NCI-H1105 (cell line): ENCODE measurements at places on chromosomes 12 and 14.

DNA sequence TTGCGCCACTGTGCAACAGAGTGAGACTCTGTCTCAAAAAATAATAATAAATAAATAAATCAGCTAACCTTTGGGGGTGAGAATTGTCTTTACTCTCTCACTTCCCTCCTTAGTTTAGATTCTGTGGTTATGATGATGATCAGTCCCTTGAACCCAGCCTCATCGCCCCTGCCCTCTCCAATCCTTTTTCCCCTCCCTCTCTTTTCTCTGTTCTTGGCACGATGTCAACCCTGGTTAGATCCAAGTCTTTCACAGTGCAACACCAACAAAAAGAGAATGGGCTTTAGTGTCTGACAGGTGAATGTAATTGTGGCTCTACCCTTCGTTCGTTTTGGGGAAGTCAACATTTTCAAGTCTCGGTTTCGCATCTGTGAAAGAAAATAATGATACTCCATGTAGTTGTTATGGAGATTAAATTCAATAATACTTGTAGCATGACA lies 59.0 kb downstream of the NTN4 start:
- no peak for DNase-seq

DNA sequence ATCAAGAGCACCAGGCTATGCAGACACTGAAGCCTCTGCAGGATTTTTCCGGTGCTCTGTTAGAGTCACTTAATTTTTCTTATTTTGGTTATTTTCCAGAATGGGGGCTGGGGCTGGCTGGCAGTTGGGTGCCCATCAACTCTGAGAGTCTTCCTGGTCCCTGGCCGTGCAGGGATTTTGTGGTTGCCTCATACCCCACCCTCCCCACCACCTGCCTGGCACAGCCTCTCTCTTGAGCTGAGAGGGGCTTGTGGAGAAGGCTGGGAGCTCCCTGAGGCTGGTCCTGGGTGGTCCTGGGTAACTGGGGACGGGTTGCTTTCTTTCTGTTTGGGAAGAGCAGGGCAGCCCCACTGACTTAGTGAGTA lies 23.3 kb downstream of the LRTM2 start:
- DNase-seq: no peak

- DNase-seq: peak; percentile 14
Measured at GRCh38 chr12:34033628-34034296, 11.5 kb downstream of the ALG10 start.

DNA sequence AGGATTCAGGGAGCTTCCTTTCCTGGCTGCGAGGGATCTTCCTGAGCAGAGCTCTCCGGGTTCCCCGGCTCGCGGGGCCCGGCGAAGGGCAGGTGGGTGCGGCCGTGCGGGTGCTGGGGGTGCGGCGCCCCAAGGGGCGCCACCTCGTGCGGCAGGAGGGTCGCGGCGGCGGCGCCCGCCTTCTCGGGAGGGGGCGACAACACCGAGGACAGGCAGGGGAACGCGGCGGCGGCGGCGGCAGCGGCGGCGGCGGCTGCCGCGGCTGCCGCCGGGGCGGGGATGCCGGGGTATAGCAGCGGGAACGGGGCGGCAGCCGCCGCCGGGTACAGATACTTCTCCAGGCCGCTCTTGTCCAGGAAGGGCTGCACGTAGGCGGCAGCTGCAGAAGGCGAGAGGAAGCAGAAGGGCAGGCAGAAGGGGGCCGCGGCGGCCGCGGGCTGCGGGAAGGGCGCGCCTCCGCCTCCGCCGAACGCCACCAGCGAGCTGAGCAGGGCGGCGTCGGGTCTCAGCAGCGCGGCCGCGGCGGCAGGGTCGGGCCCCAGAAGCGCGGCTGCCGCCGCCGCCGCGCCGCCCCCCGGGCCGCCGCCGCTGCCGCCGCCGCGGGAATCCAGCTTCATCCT lies 2.7 kb downstream of the BHLHE41 start:
- DNase-seq: peak; percentile 46

GRCh38 chr12:130714591-130715149 lies 1.4 kb downstream of the RIMBP2 start:
- no peak for DNase-seq

DNA sequence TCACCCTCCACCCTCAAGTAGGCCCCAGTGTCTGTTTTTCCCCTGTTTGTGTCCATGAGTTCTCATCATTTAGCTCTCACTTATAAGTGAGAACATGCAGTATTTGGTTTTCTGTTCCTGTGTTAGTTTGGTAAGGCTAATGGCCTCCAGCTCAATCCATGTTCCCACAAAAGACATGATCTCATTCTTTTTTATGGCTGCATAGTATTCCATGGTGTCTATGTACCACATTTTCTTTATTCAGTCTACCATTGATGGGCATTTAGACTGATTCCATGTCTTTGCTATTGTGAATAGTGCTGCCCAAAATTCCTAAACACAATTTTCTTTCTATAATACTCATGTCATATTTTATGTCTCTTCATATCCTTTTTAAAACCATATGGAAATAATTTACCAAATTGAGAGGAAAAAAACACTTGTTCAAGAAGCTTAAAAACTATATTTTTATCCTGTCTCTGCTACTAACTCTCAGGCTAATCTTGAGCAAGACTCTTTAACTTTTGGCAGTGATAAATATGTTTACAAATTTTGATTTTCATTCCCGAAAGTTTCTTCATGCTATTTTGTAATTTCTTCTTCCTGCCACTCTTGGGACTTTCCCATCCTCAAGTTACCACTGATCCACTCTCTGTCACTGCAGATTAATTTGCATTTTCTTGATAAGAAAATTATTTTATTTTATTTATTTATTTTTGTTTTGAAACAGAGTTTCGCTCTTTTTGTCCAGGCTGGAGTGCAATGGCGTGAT lies 28.0 kb upstream of the OSBPL8 start:
- DNase-seq: no peak

DNA sequence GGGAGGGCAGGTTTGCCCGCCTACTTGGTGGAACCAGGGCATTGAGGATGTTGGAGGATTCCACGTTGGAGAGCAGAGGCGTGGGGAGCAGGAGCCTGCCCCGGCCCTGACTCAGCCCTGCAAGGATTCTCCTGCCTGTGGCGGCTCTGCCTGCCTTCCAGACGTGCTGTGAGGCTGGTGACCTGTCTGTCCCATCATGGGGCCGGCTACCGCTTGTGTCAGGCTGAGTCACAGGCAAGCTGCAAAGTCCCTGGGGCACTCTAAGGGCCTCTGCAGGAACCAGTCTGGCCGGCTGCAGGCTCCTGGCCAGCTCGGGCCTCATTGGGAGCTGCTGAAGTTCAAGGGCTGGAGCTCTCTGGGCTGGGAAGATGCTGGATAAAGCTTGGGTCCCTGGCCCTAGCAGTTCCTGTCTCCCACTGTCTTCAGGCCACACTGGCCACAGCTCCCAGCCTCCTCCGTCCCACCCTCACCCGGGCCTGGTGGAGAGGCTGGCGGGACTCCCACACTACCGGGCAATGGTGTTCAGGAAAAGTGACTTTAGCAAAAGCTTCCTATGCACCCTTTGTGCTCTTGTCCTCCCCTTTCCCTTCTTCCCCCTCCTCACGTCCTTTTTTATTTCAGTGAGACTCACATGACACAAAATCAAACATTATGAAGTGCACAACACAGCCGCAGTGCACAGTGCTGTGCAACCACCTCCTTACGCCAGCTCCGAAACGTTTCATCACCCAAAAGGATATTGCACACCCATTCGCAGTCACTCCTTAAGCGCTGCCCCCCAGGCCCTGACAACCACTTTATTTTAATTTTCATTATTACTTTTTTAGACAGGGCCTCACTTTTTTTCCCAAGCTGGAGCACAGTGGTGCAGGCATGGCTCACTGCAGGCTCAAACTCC lies 22.0 kb upstream of the ULK1 start:
- no peak for DNase-seq

DNA sequence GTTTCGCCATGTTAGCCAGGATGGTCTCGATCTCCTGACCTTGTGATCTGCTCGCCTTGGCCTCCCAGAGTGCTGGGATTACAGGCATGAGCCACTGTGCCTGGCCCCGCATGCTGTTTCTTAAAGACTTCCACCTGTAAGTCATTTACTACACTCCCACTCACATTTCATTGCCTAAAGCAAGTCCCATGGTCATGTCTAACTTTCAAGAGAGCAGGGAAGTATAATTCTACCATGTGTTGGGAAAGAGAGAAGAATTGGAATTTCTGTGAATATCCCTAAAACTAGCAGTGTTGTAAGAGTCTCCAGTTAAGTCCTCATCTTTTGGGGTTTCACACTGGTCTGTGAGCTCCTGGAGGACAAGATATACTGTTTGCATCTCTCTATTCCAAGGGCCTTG lies 139.7 kb downstream of the EMP1 start:
- DNase-seq: no peak

- DNase-seq: no peak
Measured at GRCh38 chr14:94113908-94114588, 3.5 kb downstream of the IFI27 start.

- no peak for DNase-seq
Measured at GRCh38 chr12:123094349-123095077, 56.4 kb downstream of the PITPNM2 start.

GRCh38 chr12:5305425-5305824 lies 126.5 kb upstream of the NTF3 start:
- no peak for DNase-seq

DNA sequence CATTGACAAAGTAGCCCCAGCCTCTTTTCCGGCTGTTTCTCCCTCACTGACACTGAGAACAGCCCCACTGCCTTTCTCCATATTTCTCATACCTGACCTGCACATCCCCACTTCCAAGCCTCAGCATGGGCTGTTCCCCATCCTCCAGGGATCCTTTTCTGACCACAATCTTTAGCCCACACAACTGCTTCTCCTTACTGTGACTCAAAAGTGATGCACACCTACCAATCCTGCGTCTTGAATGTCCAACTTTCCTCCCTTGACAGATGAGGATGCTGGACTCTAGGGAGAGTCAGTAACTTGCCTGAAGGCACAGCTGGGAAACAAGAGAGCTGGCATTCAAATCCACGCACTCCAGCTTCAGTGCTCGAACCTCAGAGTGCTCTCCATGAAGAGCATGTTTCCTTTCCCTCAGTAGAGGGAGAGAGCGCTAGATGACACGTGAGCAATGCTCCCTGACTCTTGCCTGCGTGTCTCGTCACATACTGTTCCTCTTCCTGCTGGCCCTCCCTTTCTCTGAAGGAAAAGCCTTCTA lies 75.6 kb downstream of the NTF3 start:
- no peak for DNase-seq

- DNase-seq: no peak
Measured at GRCh38 chr12:5874514-5874913, 70.5 kb downstream of the ANO2 start.

DNA sequence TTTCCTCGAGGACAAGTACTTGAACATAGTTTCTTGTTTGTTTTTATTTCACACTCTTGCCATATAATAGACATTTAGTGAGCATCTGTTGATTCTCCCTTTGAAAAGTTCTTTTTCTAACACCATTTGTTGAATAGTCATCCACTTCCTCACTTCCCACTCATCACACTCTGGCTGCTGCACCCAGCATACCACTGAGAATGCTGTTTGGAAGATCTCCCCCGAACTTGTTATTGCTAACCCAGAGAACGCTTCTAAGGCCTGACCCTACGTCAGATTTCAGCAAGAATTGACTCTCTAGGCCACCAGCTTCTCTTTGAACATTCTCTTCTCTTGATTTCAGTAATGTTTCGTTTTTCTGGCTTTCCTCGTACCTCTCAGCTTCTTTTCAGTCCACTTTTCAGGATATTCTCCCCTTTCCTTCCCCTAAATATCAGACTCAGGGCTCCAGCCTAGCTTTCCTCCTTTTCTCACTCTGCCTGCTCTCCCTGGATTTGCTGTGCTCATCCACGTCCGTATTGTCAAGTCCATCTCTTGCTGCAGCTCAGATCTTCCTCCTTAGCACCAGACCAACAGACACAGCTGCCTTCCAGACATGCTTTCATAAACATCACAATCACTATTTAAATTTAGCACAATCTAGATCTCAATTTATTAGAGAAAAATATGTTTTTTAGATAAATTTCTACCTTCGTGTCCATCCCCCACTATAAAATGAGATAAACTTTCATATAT lies 94.0 kb upstream of the SLC38A4 start:
- no peak for DNase-seq

DNA sequence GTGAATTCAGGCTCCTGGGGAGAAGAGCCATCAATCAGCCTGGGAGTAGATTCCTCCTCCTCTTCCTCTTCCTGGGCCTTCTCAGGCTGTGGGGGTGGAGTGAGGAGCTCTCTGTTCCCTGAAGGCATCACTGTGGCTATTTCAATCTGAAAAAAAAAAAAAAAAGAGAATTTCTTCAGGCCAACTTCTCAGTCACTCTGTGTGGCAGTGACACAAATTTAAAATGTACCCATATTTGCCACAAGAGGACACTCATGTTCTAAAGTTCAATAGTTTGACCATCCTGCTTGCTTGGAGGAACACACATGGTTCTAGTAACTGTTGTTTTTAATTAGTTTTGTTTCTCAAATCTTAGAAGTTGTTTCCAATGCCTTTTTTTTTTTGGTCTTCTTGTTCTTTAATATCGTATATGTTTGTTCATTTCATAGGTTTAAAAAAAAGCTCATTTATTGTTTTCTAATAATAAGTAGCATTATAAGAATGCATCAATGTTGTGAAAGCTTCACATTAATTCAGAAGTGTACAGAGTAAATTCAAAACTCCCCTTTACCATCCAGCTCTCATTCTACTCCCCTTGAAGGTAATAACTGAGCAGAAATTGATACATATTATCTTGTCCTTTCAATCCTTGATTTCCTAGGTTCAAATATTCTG lies 23.3 kb upstream of the CCER1 start:
- DNase-seq: peak; percentile 25

- DNase-seq: no peak
Measured at GRCh38 chr12:94267921-94268471, 119.6 kb downstream of the PLXNC1 start.

DNA sequence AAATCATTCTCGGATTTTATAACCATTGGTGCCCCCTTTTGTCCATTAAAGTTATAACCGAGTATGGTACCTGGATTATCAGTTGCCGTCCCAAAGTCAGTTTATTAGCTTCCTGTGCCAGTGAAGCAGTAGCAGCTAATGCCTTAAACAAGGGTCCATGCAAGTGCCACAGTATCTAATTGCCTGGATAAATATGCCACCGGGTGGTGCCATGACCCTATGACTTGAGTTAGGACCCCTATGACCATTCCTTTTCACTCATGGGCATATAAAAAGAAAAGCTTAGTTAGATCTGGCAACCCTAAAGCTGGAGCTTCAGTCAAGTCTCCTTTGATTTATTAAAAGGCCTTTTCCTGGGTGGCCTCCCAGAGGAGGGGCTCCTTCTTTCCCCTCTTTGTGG lies 1314.6 kb downstream of the TMEM121 start:
- DNase-seq: no peak
